ENCODE measurements at places on chromosomes 4 and X. TPM values are rescaled to one million over a fixed set of nuclear protein-coding genes. Genes with fewer than 3 reads are reported as not detected.

- DNase-seq = no peak
- no peaks in the 10 kb centered on the region for H3K36me3 ChIP-seq
- H3K4me3 ChIP-seq = no peak overlapping the region
- H3K4me1 ChIP-seq = no peaks in the 10 kb centered on the region
- H3K27me3 ChIP-seq = no peaks in the 10 kb centered on the region
Measured at GRCh38 chr4:157727163-157727562, 445.7 kb downstream of the GASK1B start.

GRCh38 chrX:40684092-40684491, 36.7 kb upstream of the CXorf38 start:
- no peaks in the 10 kb centered on the region for H3K27me3 ChIP-seq
- H3K4me3 ChIP-seq = no peak overlapping the region
- no peak for DNase-seq
- H3K27ac ChIP-seq = no peak overlapping the region

GRCh38 chr4:173536808-173537429, 6.9 kb upstream of the HAND2 start:
- peaks cover 24% of the 10 kb centered on the region for H3K27me3 ChIP-seq
- H3K4me3 ChIP-seq = no peak overlapping the region
- peak overlapping the region; percentile 78 for H3K27ac ChIP-seq
- DNase-seq = no peak

- H3K36me3 ChIP-seq = no peaks in the 10 kb centered on the region
- no peak overlapping the region for H3K27ac ChIP-seq
- H3K27me3 ChIP-seq = no peaks in the 10 kb centered on the region
- H3K4me3 ChIP-seq = no peak overlapping the region
- DNase-seq = no peak
Measured at GRCh38 chrX:39895218-39896110, 202.3 kb downstream of the BCOR start.

GRCh38 chrX:96761566-96761965, 76.9 kb downstream of the DIAPH2 start:
- no peak overlapping the region for H3K27ac ChIP-seq
- no peak overlapping the region for H3K4me3 ChIP-seq
- no peaks in the 10 kb centered on the region for H3K36me3 ChIP-seq
- no peak for DNase-seq
- H3K27me3 ChIP-seq = no peaks in the 10 kb centered on the region

DNA sequence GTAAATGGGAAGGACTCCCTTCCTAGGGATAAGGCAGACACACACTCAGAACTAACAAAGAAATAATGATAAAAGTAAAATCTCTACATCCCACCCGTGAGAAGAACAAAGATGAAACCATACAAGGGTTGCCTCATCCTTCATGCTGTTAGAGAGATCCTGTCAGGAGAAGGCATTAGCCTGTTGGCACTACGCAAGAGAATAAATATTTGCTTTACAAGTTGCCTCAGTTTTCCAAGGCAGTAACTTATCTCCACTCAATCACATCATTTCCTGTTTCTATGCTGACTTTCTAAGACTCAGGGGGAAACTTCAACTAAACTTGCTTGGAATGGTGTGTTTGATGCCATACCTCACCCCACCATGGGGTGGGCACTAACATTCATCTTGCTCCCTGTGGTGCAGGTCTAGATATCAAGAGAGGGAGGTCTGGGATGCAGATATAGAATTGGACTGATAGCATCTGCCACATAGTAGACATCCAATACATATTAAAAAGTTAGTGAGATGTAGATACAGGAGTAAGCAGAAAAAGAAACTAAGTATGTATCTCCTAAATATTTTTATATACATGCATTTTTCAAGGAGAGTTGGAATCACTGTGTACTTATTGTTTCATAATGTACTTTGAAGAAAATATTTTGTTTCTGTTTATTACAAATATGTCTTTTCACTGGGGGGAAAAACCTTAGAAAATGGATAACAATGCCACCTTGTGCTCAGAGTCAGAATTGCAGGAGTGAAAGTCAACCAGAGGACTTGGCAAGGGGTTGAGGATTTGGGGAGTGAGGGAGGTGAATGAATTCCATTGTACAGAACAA, 57.2 kb upstream of the BEX4 start:
- H3K36me3 ChIP-seq = no peaks in the 10 kb centered on the region
- H3K27me3 ChIP-seq = no peaks in the 10 kb centered on the region
- H3K4me1 ChIP-seq = no peaks in the 10 kb centered on the region

- H3K27ac ChIP-seq = no peak overlapping the region
- H3K4me3 ChIP-seq = no peak overlapping the region
- H3K36me3 ChIP-seq = no peaks in the 10 kb centered on the region
- no peak for DNase-seq
- no peaks in the 10 kb centered on the region for H3K4me1 ChIP-seq
- no peaks in the 10 kb centered on the region for H3K27me3 ChIP-seq
Measured at GRCh38 chr4:140065393-140065792, 88.6 kb downstream of the MAML3 start.

DNA sequence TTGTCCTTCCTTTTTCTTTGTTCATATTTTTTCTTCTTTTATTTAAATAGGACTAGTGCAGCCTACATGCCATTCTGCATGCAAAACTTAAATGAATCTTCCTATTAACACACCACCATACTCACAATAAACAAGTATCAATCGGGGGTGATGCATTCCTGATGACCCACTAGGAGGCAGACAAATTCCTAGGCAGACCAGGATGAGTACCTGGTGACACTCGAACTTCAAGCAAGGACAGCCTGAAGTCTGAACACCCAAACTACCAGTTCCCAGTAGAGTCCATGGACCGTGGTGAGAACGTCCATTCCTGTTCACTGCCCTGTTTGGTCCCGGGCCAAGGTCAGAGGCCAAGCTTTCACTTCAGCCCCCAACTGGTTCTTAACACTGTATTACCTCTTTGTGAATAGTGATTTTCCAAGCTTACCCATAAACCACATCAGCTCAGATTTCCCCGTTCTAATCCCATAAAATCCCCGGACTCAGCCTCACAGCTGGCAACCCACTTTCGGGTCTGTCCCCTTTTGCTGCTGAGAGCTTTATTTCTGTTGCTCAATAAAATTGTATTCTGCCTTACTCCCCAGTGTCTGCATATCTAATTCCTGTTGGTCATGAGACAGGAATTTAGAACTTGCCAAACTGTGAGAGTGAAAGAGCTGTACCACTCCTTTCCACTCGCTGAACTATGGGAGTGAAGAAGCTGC, 1286.6 kb downstream of the FSTL5 start:
- no peak for DNase-seq
- no peak overlapping the region for H3K4me3 ChIP-seq
- H3K27me3 ChIP-seq = no peaks in the 10 kb centered on the region
- no peaks in the 10 kb centered on the region for H3K36me3 ChIP-seq

DNA sequence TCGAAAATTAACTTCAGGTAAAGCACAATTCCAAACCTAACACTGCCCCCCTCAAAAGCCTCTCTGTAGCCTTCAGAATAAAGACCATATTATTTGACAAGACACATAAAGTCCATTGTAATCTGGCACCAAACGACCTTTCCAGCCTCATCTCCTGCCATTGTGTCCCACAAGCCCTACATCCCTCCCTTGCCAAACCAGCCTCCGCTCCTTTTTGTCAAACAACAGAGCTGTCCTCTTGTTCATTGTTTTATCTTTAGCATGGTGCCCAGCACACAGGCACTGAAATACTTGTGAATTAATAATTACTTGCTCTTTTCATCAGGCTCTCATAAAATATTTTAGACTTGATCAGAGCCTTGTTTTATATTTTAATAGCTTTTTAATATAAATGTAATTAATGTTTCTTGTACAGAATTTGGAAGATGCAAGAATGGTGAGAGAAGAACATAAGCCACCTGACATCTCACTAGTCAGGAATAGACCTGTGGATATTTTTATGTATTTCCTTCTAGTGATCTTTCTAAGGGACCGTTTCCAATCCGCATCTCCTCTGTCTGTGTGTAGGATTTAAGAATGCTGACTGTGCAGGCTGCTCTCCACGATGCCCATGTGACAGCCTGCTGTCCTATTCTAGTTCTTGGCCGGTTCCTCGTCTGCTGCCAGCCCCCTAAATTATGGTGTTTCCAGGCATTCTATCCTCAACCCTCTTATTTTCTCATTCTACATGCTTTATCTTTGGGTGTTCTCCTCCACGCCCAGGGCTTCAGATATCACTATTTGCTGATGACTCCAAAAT, 3.0 kb upstream of the IRF2 start:
- H3K36me3 ChIP-seq = no peaks in the 10 kb centered on the region
- H3K27ac ChIP-seq = peak overlapping the region; percentile 28
- H3K27me3 ChIP-seq = no peaks in the 10 kb centered on the region
- DNase-seq = no peak
- no peak overlapping the region for H3K4me3 ChIP-seq
- H3K4me1 ChIP-seq = peaks cover 28% of the 10 kb centered on the region

DNA sequence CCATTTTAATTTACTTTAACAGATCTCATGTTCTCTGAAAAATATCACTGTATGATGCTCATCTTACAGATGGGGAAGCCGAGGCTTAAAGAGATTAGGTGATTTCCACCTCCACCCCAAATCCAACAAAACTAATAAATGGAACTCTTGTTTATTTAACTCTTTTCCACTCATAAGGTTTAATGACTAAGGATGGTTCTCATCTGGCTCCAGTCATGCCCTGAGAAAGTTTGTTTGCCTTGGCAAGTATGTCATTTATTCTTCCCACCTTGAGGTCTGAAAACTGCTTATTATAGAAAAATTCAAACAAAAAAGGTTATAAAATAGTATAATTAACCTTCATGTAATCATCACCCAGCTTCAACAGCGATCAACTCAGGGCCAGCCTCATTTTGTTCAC, 56.3 kb downstream of the PPEF2 start:
- H3K4me3 ChIP-seq = no peak overlapping the region
- H3K4me1 ChIP-seq = peaks cover 4% of the 10 kb centered on the region
- H3K36me3 ChIP-seq = no peaks in the 10 kb centered on the region

GRCh38 chr4:169984173-169984572, 42.0 kb downstream of the MFAP3L start:
- H3K4me3 ChIP-seq = no peak overlapping the region
- no peaks in the 10 kb centered on the region for H3K27me3 ChIP-seq
- no peak for DNase-seq
- no peaks in the 10 kb centered on the region for H3K4me1 ChIP-seq

RNF128 gene
- total RNA-seq = not detected

STATH gene
- total RNA-seq = not detected

GBA3 gene
- total RNA-seq = not detected

SOX3 gene
- total RNA-seq = not detected

CENPVL2 gene
- not detected for total RNA-seq

SLITRK4 gene
- total RNA-seq = 0.52 TPM
